Aorta (tissue), 5 donors: ENCODE measurements at places on chromosomes 16 and 17. TPM values are rescaled to one million over a fixed set of nuclear protein-coding genes. Genes with fewer than 3 reads are reported as not detected.

- H3K36me3 ChIP-seq = no peaks in the 10 kb centered on the region
- H3K4me3 ChIP-seq = peak overlapping the region; percentile 69
- DNase-seq = peak; percentile 88
- peak overlapping the region; percentile 83 for H3K27ac ChIP-seq
Measured at GRCh38 chr17:64146418-64147109, 16.6 kb upstream of the ERN1 start.

DNA sequence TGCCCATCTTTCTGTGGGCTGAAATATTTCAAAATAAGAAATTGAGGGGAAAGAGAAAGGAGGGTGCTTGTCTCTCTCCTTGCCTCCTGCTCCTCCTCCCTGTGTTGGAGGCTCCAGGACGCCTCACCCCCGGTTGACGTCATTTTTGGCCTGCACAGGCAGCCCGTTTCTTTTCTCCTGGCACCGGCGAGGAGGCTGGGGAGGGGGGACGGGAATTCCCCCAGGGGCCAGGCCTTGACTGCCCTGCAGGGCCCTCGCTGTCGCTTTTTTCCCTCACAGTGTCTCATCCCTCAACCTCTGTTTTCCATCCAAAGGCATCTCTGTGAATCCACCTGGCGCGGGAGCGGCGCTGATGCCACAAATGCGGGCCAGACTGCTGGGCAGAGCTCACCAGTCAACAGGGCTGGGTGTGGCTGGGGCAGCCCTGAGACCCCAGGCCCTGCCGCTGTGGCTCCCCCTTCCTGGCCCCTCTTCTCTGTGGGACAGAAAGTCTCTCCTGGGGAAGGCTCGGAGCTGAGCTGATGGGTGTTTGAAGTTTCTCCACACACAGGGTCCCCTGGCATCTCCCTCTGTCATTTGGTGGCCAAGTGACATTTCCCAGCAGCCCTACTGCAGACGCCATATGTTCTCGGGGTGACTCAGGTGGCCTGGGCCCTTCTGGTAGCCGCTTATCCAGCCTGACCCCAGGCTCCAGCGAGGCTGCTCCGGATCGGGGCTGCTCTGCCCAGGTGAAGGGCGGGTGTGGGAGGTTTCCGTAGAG lies 16.0 kb downstream of the CENPX start:
- no peaks in the 10 kb centered on the region for H3K27me3 ChIP-seq
- H3K27ac ChIP-seq = peak overlapping the region; percentile 2
- no peaks in the 10 kb centered on the region for H3K4me1 ChIP-seq
- peak; percentile 79 for DNase-seq
- no peaks in the 10 kb centered on the region for H3K36me3 ChIP-seq

- no peaks in the 10 kb centered on the region for H3K27me3 ChIP-seq
- peaks cover 5% of the 10 kb centered on the region for H3K4me1 ChIP-seq
- no peak overlapping the region for H3K4me3 ChIP-seq
- no peaks in the 10 kb centered on the region for H3K36me3 ChIP-seq
- no peak overlapping the region for H3K27ac ChIP-seq
Measured at GRCh38 chr17:65039336-65039988, 17.1 kb downstream of the GNA13 start.

GRCh38 chr16:89843409-89844350 lies 15.4 kb downstream of the SPIRE2 start:
- no peak overlapping the region for H3K4me3 ChIP-seq
- H3K4me1 ChIP-seq = no peaks in the 10 kb centered on the region
- H3K27ac ChIP-seq = no peak overlapping the region
- DNase-seq = no peak
- no peaks in the 10 kb centered on the region for H3K27me3 ChIP-seq

GRCh38 chr17:48499248-48499647 lies 31.6 kb downstream of the HOXB1 start:
- no peak overlapping the region for H3K27ac ChIP-seq
- DNase-seq = no peak
- no peak overlapping the region for H3K4me3 ChIP-seq

- no peak overlapping the region for H3K4me3 ChIP-seq
- no peaks in the 10 kb centered on the region for H3K4me1 ChIP-seq
- no peaks in the 10 kb centered on the region for H3K27me3 ChIP-seq
- DNase-seq = no peak
- H3K27ac ChIP-seq = no peak overlapping the region
- no peaks in the 10 kb centered on the region for H3K36me3 ChIP-seq
Measured at GRCh38 chr16:79607587-79607986, 7.0 kb upstream of the MAF start.

DNA sequence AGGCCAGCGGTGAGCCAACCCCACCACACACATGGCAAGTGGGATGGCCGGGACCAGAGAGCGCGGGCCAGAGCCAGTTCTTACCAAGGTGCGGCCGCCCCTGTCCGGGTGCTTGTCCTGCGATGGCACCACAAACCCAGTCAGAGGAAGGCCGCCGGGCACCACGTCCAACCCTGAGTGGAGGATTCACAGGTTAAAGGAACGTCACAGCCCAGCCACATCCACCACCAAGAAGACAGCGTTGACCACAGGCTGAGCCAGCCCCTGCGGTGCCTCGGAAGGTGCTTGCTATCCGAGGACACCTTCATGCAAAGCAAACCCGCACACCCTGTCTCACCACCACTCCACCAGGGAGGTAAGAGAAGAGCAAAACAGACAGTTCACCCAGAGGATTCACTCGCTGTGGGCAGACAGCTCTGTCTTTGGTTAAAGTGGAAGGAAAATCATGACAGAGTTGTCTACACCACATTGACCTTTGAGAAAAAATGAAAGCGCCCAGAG lies 15.8 kb downstream of the SLX4 start:
- no peaks in the 10 kb centered on the region for H3K36me3 ChIP-seq
- H3K27ac ChIP-seq = no peak overlapping the region
- H3K27me3 ChIP-seq = no peaks in the 10 kb centered on the region
- no peak for DNase-seq
- H3K4me1 ChIP-seq = no peaks in the 10 kb centered on the region

DNA sequence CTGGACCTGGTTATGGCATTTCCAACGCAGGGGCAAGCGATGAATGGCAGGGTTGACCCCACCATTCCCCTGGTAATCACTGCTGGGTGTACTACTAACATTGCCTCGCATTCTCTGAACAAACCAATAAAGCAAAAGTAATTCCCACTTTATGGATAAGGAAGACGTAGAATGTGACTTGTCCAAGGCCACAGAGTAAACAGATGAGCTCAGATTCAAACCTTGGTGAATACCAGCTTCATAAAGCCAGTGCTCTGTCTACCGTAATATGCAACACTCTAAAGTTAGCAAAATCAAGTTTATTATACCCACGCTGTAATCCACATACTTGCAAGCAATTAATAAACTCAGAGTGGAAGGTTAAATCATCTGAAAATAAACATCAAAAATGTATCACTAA lies 59.6 kb downstream of the ANKFY1 start:
- no peaks in the 10 kb centered on the region for H3K27me3 ChIP-seq
- peak overlapping the region; percentile 94 for H3K27ac ChIP-seq
- no peak overlapping the region for H3K4me3 ChIP-seq
- no peak for DNase-seq
- H3K36me3 ChIP-seq = no peaks in the 10 kb centered on the region
- H3K4me1 ChIP-seq = peaks cover 2% of the 10 kb centered on the region

ZMYND15 gene
- 7.7 TPM for total RNA-seq

DNA sequence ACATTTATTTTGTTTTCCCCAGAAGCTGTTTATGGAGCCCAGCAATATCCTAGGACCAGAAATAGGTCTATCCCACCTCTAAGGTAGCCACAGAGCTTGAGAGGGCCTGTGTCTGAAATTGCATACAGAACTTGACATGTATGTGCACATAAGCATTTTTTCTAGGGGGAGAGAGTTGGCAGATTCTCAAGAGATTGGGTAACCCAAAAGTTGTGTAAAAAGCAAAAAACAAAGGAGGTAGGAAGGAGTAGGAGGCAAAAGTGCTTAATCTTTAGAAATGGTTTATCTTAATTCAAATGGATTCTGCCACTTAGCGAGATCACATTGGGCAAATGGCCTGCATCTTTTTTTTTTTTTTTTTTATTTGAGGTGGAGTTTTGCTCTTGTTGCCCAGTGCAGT lies 3.5 kb downstream of the PLK1 start:
- no peak for DNase-seq
- H3K4me1 ChIP-seq = no peaks in the 10 kb centered on the region
- H3K27me3 ChIP-seq = no peaks in the 10 kb centered on the region
- no peaks in the 10 kb centered on the region for H3K36me3 ChIP-seq
- no peak overlapping the region for H3K4me3 ChIP-seq
- no peak overlapping the region for H3K27ac ChIP-seq

DNA sequence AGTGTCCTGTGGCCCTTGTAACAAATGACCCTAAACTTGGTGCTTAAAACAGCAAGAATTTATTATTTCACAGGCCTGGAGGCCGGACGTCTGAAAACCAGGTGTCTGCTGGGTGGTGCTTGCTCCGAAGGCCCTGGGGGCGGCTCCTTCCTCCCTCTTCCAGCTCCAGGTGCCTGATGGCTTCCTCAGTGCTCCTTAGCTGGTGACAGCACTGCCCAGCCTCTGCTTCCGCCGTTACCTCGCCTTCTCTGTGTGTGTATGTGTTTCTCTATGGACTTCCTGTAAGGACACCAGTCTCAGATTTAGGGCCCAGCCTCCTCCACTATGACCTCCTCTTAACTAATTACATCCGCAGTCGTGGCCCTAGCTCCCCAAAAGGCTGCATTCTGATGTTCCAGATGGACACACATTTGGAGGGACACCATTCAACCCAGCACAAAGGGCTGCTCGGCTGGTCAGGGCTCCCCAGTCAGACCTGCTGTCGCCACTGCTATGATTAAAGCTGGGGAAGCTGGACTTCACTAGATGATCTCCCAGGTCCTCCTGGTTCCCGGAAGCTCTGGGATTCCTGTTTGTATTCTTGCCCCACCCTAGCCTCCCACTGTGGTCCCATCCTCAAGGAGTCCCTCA lies 172.8 kb downstream of the IRF8 start:
- no peak overlapping the region for H3K4me3 ChIP-seq
- H3K36me3 ChIP-seq = no peaks in the 10 kb centered on the region
- no peaks in the 10 kb centered on the region for H3K4me1 ChIP-seq
- H3K27me3 ChIP-seq = no peaks in the 10 kb centered on the region
- no peak for DNase-seq

GRCh38 chr16:46731691-46732555 lies 16.2 kb downstream of the MYLK3 start:
- no peak for DNase-seq
- no peaks in the 10 kb centered on the region for H3K4me1 ChIP-seq
- no peaks in the 10 kb centered on the region for H3K36me3 ChIP-seq
- H3K27ac ChIP-seq = no peak overlapping the region

DNA sequence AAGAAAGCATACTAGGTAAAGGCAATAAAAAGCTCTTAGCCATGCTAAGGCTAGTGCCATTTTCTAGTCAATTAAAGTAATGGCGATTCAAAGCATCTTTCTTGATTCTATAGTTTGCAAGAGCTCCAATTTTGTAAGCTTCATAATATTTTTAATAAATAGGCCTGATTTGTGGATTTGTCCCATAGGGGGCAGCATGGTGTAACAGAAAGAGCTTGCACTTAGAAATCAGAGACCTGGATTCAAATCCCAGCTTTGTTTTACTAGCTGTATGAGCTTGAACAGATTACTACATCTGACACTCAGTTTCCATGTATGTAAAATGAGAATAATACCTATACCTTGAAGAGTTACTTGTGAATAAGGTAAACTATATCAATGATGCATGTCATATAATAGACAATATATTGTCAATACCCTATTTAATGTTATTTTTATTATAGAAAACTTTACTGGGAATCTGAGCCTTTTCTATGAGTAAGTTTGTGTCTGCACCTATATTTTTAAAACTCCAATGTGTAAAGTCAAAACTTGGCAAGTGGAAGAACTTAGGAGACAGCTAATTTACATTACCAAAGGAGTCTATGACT lies 93.6 kb upstream of the NOG start:
- DNase-seq = no peak
- H3K36me3 ChIP-seq = no peaks in the 10 kb centered on the region
- no peak overlapping the region for H3K4me3 ChIP-seq
- H3K4me1 ChIP-seq = no peaks in the 10 kb centered on the region

GRCh38 chr17:40611840-40612474 lies 35.7 kb downstream of the SMARCE1 start:
- no peak for DNase-seq
- no peak overlapping the region for H3K4me3 ChIP-seq
- no peaks in the 10 kb centered on the region for H3K36me3 ChIP-seq
- no peaks in the 10 kb centered on the region for H3K27me3 ChIP-seq
- H3K27ac ChIP-seq = no peak overlapping the region
- H3K4me1 ChIP-seq = no peaks in the 10 kb centered on the region

- no peak for DNase-seq
- H3K27ac ChIP-seq = no peak overlapping the region
- H3K36me3 ChIP-seq = no peaks in the 10 kb centered on the region
- H3K27me3 ChIP-seq = no peaks in the 10 kb centered on the region
- H3K4me1 ChIP-seq = no peaks in the 10 kb centered on the region
Measured at GRCh38 chr16:65101009-65101408, 20.9 kb downstream of the CDH11 start.

- no peak for DNase-seq
- no peak overlapping the region for H3K4me3 ChIP-seq
- no peaks in the 10 kb centered on the region for H3K4me1 ChIP-seq
- no peaks in the 10 kb centered on the region for H3K36me3 ChIP-seq
- H3K27me3 ChIP-seq = no peaks in the 10 kb centered on the region
- no peak overlapping the region for H3K27ac ChIP-seq
Measured at GRCh38 chr16:31333686-31334649, 21.0 kb upstream of the ITGAX start.

AATK gene
- 15.1 TPM for total RNA-seq

DNA sequence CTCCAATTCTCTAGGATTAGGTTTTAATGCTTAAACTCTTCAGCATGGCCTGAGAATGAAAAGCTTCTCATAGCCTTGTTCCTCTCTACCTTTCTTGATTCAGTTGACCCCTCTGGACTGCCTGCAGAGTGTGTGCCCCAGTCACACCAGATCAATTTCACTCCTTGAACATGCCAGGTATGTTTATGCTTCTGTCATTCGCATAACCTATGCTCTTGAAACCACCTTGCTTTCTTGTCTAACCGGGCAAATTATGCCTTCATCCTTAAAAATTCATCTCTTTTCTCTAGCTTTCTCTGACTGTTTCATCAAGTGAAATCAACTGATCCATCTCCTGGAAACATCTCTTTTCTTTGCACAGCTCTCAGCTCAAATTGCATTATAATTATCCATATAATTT lies 42.3 kb downstream of the CDH11 start:
- H3K36me3 ChIP-seq = no peaks in the 10 kb centered on the region
- H3K27me3 ChIP-seq = no peaks in the 10 kb centered on the region
- H3K4me3 ChIP-seq = no peak overlapping the region

DNA sequence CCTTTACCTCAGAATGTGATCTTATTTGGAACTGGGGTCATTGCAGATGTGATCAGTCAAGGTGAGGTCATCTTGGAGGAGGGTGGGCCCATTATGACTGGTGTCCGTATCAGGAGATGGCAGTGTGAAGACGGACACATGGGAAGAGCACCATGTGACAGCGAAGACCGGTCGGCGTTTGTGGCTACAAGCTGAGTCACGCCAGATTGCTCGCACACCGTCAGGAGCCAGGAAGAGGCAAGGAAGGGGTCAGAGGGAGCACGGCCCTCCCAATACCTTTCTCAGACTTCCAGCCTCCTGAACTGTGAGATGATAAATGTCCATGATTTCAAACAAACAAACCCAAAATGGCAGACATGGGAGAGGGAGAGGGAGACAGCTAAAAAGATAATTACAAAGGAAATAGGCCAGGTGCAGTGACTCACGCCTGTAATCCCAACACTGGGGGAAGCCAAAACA lies 13.2 kb downstream of the STARD3 start:
- H3K36me3 ChIP-seq = no peaks in the 10 kb centered on the region
- no peaks in the 10 kb centered on the region for H3K4me1 ChIP-seq
- H3K27ac ChIP-seq = no peak overlapping the region
- no peaks in the 10 kb centered on the region for H3K27me3 ChIP-seq

- H3K4me1 ChIP-seq = no peaks in the 10 kb centered on the region
- H3K27ac ChIP-seq = no peak overlapping the region
- no peak for DNase-seq
Measured at GRCh38 chr17:21094298-21094704, 32.5 kb upstream of the DHRS7B start.
